ENCODE measurements at places on chromosomes 4 and X.

DNA sequence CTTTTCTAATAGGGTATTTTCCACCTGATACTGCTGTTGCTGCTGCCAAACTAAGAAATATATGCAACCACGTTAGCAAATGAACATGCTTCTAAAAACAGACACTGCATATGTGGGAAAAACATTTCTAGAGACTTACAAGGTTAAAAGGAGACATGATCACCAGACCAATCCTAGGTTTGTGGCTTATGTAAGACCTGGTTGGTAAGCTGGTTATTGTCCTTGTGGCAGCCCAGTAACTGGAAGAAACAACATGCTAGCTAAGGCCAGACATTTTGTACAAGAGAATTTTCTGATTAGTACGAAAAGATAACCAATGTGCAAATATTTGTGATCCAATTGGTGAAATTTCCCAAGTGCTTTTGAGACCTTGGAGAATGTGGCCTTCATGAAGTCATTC is 112.0 kb downstream of the AFF2 start:
- no peak for DNase-seq

GRCh38 chrX:1874899-1875298 is 260.0 kb downstream of the ASMT start:
- no peak for DNase-seq

GRCh38 chrX:130728208-130728607 is 174.8 kb downstream of the ENOX2 start:
- no peak for DNase-seq

GRCh38 chrX:154028502-154029184 is 8.9 kb upstream of the IRAK1 start:
- DNase-seq = no peak

- DNase-seq = no peak
These were observed 17.6 kb upstream of the KIAA1210 start for GRCh38 chrX:119145241-119145653.

DNA sequence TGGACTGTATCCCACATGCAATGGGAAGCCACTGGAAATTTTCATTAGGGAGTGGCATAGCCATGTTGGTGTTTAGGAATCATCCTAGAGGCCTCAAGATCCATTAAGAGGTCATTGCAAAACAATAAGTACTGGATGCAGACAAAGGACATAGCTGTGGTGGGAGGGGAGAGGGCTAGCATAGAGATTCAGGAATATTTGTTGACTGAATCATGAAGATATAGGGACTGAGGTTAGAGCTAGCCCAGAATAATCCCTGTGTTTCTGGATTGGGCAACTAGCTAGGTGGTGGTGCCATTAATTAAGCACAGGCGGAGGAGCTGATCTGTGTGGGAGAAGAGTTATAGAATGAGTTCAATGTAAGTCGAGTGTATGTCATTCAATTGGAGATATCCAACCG is 135.0 kb downstream of the RAB28 start:
- DNase-seq = no peak

GRCh38 chr4:70994387-70995099 is 1.1 kb downstream of the DCK start:
- DNase-seq = no peak

- no peak for DNase-seq
These were observed 70.8 kb upstream of the PACRGL start for GRCh38 chr4:20629186-20630106.

- no peak for DNase-seq
These were observed 75.1 kb downstream of the BANK1 start for GRCh38 chr4:101865501-101866062.

GRCh38 chr4:183918696-183919095 is 13.6 kb downstream of the STOX2 start:
- DNase-seq = no peak

GRCh38 chr4:140088323-140088967 is 65.5 kb downstream of the MAML3 start:
- no peak for DNase-seq

- DNase-seq = no peak
These were observed 237.5 kb downstream of the SHOX start for GRCh38 chrX:867966-868647.

DNA sequence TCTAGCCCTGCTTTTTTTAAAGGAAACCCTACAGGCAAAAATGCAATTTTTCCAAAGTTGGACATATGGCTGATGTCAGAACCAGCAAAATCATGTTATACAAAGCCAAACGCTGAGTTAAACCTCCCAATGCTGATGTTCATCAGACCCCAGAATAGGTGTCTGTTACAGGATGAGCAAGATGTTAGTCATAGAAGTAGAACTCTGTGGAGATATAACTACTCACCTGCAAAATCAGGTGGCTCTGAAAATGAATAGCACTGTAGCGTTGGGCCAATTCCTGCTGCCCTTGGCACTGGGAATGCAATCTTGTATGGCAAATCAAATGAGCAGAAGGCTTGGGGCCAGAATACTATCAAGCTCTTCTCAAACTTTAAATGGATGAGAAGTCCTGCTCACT is 634.1 kb downstream of the RPA4 start:
- no peak for DNase-seq

- no peak for DNase-seq
These were observed 26.3 kb upstream of the EIF4E start for GRCh38 chr4:98955229-98955628.

GRCh38 chr4:53711926-53712325 is 120.6 kb upstream of the LNX1 start:
- no peak for DNase-seq

- no peak for DNase-seq
These were observed 220.1 kb downstream of the DLG3 start for GRCh38 chrX:70664726-70665125.

DNA sequence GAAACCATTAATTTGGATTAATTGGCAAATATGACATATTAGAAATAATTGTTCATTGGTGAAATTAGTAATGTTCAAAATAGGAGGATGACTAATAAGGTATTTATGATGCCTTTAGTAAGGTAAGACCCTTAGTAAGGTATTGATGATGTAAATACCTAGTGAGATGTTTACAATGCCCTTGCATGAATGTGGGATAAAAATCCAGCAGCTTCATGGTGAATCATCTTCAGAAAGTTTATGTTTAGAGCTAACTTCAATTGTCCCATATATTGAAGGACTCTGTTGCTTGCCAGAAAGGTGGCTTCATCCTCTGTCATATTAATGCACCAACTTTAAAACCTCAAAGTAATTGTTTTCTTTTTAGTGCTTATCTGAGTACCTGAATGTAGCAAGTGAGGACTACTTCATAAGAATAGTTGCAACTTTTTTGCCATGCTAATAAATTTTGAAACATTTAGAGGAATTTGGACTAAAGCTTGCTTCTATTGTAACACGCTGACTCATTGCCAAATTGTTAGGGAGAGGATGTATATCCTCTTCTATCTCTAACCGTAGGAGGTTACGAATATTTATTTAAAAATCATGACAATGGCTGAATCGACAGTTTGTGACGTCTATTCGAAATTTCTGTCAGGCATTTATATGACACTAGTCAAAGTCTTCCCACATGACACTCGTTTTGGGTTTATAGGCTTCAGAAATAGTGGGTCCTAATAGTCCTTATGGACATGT is 174.1 kb upstream of the HS3ST1 start:
- DNase-seq = no peak

GRCh38 chr4:147853706-147854105 is 121.8 kb downstream of the ARHGAP10 start:
- DNase-seq = no peak

DNA sequence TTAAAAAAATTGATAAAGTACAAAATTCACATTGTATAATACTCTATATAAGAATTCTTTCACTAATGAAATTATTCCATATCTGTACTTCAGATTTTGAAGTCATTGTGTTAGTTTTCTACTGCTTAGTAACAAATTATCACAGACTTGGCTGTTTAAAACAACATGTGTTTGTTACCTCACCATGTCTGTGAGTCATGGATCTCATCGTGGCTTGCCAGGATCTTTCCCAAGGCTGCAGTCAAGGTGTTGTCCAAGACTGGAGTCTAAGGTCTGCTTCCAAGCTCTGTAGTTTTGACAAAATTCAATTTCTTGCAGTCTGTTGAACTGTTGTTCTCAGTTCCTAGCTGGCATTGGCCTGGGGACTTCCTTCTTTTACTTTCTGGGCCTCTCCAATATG is 1286.9 kb downstream of the ADGRL3 start:
- no peak for DNase-seq

DNA sequence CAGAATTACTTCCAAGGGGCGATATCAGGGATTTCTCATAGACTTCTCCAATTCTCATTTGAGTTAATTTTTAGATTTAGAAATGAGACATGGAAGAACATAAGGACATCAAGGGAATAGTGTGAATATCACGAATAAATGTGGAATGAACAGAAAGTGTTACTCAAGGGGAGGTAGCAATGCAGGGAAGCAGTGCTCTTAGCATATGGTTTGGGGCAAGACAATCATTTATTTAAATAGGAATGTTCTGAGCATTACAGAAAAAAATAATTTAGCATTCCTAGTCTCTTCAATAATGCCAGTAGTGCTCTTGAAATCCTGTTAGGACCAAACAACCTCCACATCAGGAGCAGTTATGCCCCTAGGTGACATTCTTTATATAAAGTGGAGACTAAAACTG is 55.6 kb downstream of the TXK start:
- no peak for DNase-seq

- no peak for DNase-seq
These were observed 142.5 kb downstream of the RASL11B start for GRCh38 chr4:53004497-53005148.

DNA sequence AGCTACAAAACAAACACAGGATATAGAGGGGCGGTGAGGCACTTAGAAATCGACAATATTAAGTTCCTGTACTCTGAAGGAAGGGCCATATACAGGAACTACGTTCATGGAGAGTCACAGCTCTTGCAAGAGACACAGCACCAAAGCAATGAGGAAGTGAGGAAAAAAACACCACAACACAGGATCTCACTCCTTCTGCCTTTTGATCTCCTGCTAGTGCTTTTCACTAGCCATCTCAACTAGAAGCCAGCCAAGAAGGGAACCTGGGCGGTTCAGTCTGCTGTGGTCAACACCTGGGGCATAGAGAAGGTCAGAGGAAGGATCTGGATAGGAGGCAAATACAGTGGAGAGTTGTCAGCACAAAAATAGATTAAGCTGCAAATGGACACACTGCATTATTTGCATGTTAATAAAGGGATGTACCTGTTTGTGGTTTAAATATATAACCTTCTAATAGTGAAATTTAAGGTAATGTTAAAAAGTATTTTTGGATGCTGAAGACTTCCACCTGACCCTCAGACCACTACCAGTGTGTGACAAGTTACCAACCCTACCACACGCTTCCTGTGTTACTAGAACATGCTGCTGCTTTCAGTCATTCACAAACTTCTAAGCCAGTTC is 104.6 kb downstream of the DTHD1 start:
- no peak for DNase-seq

Data from NCI-H187 (cell line).